ENCODE measurements at places on chromosomes 4 and X. TPM values are rescaled to one million over a fixed set of nuclear protein-coding genes. Genes with fewer than 3 reads are reported as not detected.

- H3K27ac ChIP-seq, result no peak overlapping the region
- no peak for DNase-seq
- peaks cover 6% of the 10 kb centered on the region for H3K27me3 ChIP-seq
- H3K4me3 ChIP-seq, result no peak overlapping the region
- H3K4me1 ChIP-seq, result no peaks in the 10 kb centered on the region
- H3K36me3 ChIP-seq, result no peaks in the 10 kb centered on the region
Measured at GRCh38 chrX:153318811-153319210, 2.8 kb downstream of the PNMA6F start.

- no peak overlapping the region for H3K4me3 ChIP-seq
- no peak for DNase-seq
- no peak overlapping the region for H3K27ac ChIP-seq
- no peaks in the 10 kb centered on the region for H3K36me3 ChIP-seq
- H3K4me1 ChIP-seq, result no peaks in the 10 kb centered on the region
- H3K27me3 ChIP-seq, result no peaks in the 10 kb centered on the region
Measured at GRCh38 chrX:114050075-114050796, 533.6 kb upstream of the HTR2C start.

- H3K27me3 ChIP-seq, result no peaks in the 10 kb centered on the region
- DNase-seq, result no peak
- no peaks in the 10 kb centered on the region for H3K36me3 ChIP-seq
- H3K27ac ChIP-seq, result no peak overlapping the region
- H3K4me3 ChIP-seq, result no peak overlapping the region
- H3K4me1 ChIP-seq, result no peaks in the 10 kb centered on the region
Measured at GRCh38 chr4:124409044-124409443, 303.5 kb downstream of the ANKRD50 start.

DNA sequence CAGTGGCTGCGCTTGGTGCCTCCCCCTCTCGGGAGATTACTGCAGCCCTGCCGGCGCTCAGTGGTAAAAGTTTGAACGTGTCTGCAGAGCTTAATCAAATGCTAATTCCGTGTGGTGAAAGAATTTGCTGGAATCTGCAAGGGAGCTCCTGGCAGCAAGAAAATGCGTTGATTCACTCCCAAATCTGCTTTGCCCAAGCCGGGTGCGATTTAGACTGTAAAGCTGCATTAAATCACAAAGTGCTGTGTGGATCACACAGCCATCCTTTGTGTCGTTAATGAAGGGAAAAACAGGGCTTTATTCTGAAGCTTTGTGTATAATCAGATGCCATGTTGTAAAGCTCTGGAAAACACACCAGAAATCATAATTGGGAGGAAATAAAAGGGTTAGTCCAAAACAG, 444.1 kb downstream of the BCOR start:
- H3K27me3 ChIP-seq, result peaks cover 3% of the 10 kb centered on the region
- DNase-seq, result no peak
- no peaks in the 10 kb centered on the region for H3K4me1 ChIP-seq
- no peak overlapping the region for H3K4me3 ChIP-seq
- H3K36me3 ChIP-seq, result no peaks in the 10 kb centered on the region
- H3K27ac ChIP-seq, result no peak overlapping the region

DNA sequence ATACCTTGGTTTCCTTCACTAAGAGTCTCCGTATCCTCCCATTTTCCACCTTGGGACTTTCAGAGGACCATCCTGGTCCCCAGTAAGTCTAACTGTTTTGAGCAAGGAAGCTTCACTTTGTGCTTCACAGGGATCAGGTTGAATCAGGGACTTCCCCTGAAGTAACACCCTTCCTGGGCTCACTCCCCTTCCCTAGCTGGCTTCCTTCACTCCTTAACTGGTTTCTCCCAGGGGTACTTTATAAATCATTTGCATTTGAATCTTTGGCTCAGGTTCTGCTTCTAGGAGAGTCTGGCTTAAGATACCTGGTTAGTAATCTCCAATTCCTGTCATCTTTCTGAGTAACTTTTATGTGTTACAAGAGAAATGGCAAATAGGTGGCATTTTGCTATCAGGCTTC, 24.5 kb upstream of the GRIA2 start:
- no peaks in the 10 kb centered on the region for H3K4me1 ChIP-seq
- H3K36me3 ChIP-seq, result no peaks in the 10 kb centered on the region
- no peaks in the 10 kb centered on the region for H3K27me3 ChIP-seq
- no peak overlapping the region for H3K27ac ChIP-seq

DNA sequence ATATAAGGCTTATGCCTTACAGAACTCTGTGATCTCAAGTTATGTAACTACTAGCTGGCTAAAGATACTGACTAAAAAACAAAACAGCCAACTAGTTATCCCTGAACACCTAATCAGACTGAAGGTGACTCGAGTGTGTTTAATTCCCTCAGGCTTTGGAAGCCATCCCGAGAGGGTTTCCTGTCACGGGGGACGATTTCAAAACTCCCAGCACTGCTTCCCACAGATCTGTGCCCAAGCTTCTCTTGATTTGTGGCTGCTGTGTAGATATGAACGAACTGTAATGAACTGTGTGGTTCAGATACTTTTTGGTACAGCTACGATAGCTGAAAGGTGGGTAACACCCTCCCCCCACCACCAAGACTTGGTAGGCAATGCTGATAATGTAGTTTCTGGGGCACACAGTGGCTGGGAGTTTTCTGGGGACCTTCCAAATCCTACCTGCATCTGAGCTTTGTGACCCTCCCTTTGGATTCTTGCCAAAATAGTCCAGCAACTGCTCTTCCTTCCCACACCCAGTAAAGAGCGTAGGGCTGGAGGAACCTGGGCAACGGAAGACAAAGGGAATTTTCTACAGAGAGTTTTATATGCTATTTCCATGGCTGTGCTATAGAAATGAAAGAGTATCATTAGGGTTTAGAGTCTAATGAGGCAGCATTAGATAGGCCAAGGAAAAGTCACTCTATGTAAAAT, 148.8 kb downstream of the MGST2 start:
- no peaks in the 10 kb centered on the region for H3K36me3 ChIP-seq
- no peak for DNase-seq
- H3K4me1 ChIP-seq, result peaks cover 12% of the 10 kb centered on the region
- no peaks in the 10 kb centered on the region for H3K27me3 ChIP-seq

GRCh38 chr4:28555866-28556265, 1695.2 kb downstream of the STIM2 start:
- no peaks in the 10 kb centered on the region for H3K36me3 ChIP-seq
- H3K4me3 ChIP-seq, result no peak overlapping the region
- DNase-seq, result no peak
- no peak overlapping the region for H3K27ac ChIP-seq
- H3K4me1 ChIP-seq, result no peaks in the 10 kb centered on the region

DNA sequence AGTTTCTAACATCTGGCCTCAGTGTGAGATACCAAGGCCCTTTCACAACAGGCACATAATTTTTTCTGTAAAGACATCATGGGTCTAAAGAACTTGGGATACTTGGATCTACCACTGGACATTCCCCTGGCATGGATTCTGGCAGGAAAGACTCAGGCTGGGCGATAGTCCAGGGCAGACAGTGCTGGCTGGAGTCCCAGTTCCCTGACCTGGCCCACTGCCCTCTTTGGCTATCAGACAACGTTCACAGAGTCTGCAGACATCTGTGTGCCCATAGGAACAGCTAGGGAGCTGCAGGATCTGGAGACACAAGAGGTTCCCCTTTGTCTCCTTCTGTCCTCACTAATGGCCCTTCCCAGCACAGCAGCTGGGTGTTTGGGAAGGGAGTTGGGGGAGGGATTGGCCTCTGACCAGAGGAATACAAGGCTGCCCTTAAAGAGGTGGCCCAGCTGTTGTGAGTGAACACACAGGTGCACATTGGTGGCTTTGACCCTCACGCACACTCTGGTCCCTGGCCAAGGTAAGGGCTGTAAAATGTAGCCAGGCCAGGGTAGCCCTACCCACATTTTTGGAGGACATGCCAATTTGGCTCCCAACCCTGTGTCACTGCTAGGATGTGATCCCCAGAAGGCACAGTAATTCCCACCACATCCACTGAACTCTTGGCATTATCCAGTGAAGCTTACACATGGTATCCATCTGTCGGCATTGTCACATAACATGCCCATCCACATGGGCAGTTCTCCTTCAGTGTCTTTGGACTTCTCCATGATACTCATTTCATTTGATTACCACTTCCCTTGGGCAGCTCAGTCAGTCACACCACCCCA, 72.3 kb downstream of the SOX3 start:
- H3K36me3 ChIP-seq, result no peaks in the 10 kb centered on the region
- H3K4me3 ChIP-seq, result no peak overlapping the region
- H3K27me3 ChIP-seq, result no peaks in the 10 kb centered on the region
- H3K27ac ChIP-seq, result no peak overlapping the region

GRCh38 chrX:6861456-6861855, 286.1 kb upstream of the STS start:
- DNase-seq, result no peak
- H3K36me3 ChIP-seq, result no peaks in the 10 kb centered on the region
- H3K4me1 ChIP-seq, result no peaks in the 10 kb centered on the region
- H3K4me3 ChIP-seq, result no peak overlapping the region

DNA sequence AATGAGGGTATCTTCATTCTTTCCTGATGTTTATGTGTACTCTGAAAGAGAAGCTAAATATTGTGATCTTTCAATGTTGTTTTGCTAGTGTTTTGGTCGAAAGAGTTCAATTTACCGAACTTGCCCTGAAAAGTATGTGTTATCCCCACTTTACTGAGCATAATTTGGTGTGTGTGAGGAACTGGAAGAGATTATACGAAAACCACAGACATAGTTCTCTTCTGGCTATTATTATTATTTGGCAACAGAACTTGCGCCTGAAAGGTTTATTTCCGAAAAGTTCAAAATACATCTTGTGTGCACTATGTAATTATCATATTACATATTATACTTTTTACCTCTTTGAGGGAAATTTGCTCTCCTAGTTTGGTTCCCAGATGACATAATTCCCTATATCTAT, 232.5 kb upstream of the INTU start:
- H3K36me3 ChIP-seq, result no peaks in the 10 kb centered on the region
- no peaks in the 10 kb centered on the region for H3K4me1 ChIP-seq
- no peak overlapping the region for H3K4me3 ChIP-seq
- no peak overlapping the region for H3K27ac ChIP-seq
- H3K27me3 ChIP-seq, result no peaks in the 10 kb centered on the region
- DNase-seq, result no peak

- no peak overlapping the region for H3K27ac ChIP-seq
- no peak overlapping the region for H3K4me3 ChIP-seq
Measured at GRCh38 chr4:143344774-143345173, 8.1 kb downstream of the GAB1 start.

GRCh38 chr4:45865781-45866180, 258.1 kb downstream of the GABRG1 start:
- no peak for DNase-seq
- H3K36me3 ChIP-seq, result no peaks in the 10 kb centered on the region
- no peak overlapping the region for H3K27ac ChIP-seq
- no peaks in the 10 kb centered on the region for H3K27me3 ChIP-seq
- H3K4me3 ChIP-seq, result no peak overlapping the region

DNA sequence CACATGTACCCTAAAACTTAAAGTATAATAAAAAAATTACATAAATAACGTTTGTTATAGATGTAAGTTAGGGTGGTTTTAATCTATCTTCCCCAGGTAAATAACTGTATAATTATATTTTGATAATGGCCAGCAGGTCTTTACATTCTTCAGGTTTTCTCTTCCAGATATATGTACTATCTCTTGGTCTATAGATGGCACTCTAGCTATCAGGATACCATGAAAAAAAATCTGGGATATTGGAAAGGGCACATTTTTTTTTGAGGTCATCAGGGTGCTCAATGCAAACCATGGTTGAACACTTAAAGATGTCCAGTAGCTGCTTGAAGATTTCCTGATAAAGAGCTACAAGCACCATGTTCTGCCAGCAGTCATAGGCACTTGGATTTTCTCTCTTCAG, 15.6 kb upstream of the ADH4 start:
- DNase-seq, result no peak
- no peak overlapping the region for H3K4me3 ChIP-seq
- no peaks in the 10 kb centered on the region for H3K27me3 ChIP-seq
- H3K4me1 ChIP-seq, result no peaks in the 10 kb centered on the region
- no peaks in the 10 kb centered on the region for H3K36me3 ChIP-seq

DNA sequence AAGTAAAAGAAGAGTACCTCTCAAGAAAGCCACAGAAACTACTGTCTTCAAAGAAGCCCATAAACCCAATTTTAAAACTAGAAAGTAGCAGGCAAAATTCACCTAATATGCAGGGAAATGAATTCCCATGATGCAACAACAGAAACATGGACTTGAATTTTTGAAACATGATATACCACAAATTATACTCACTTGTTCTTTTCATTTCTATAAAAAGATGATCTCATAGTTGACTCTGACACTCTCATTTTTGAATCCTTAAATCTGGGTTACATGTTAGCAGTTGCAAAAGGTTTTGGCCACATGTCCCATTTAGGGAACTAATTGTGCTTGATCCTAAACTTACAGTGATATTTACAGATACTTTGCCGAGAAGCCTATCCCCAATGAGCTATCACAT, 1130.8 kb downstream of the FAT4 start:
- no peaks in the 10 kb centered on the region for H3K27me3 ChIP-seq
- H3K4me3 ChIP-seq, result no peak overlapping the region
- no peak for DNase-seq
- no peak overlapping the region for H3K27ac ChIP-seq
- no peaks in the 10 kb centered on the region for H3K4me1 ChIP-seq

- H3K36me3 ChIP-seq, result no peaks in the 10 kb centered on the region
- no peak overlapping the region for H3K4me3 ChIP-seq
- no peaks in the 10 kb centered on the region for H3K27me3 ChIP-seq
- no peak for DNase-seq
- no peaks in the 10 kb centered on the region for H3K4me1 ChIP-seq
Measured at GRCh38 chr4:105088110-105088879, 58.4 kb upstream of the TET2 start.

DNA sequence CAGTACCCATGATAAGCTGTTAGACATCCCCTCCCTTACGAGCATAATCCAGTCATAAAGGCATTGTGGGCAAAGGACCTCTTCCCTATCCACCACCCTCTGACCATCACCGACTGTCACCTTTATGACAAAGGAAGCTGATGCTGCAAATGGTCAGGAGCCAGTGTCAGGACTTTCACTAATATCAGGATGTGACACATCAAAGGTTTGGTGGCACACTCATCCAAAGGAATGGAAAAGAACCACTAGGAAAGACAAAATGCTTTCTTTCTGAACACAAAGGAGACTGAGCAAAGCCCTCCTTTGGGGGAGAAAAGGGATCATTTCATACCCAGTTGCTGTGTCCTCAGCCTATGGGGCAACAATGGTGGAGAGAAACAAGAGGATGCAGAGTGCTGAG, 66.9 kb upstream of the PROM1 start:
- no peaks in the 10 kb centered on the region for H3K4me1 ChIP-seq
- no peak overlapping the region for H3K4me3 ChIP-seq
- no peak overlapping the region for H3K27ac ChIP-seq

DSPP gene
- total RNA-seq, result not detected

STATH gene
- total RNA-seq, result not detected

DCAF12L2 gene
- not detected for total RNA-seq

UGT8 gene
- 6.8 TPM for total RNA-seq

MTNR1A gene
- not detected for total RNA-seq

TMEM150C gene
- 26.0 TPM for total RNA-seq

GRIA3 gene
- total RNA-seq, result not detected

SPIN2A gene
- total RNA-seq, result 1.7 TPM

ENPP6 gene
- 1.1 TPM for total RNA-seq
